ENCODE measurements at places on chromosomes 3 and 15.

DNA sequence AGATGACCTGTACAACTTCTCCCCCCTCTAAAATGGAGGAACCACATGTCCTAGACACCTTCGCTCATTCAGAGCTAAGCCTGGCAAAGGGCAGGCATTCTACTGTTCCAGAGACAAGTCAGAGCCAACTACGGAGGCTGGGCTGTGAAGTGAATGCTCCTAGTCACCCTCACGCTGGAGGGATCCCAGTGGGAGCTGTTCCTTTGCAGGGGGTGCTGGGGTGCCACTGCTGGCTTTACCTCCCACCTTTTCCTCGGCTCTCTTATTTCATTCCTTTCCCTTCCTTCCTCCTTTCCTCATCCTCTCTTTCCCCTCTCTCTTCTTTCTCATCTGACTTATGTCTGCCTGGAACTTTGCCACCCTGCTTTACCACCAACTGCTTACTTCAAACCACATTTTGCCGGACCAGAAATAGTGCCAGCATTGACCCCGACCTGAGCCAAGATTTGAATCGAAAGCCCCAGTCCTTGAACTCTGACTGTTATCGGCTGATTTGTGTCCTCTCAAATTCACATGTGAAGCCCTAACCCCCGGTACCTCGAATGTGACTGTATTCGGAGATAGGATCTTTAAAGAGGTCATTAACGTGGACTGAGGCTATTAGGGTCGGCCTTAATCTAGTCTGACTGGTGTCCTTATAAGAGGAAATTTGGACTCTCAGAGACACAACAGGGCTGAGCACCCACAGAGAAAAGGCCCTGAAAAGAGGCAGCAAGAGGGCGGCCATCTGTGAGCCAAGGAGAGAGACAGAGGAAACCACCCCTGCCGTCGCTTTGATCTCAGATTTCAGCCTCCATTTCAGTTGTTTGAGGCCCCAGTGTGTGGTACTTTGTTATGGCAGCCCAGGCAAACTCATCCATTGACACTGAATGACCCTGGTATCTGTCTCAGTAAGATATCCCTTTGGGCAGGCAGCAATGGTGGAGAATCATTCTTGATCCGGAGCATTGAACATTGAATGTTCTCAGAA lies 31.3 kb upstream of the TBC1D21 start:
- no peak for DNase-seq

DNA sequence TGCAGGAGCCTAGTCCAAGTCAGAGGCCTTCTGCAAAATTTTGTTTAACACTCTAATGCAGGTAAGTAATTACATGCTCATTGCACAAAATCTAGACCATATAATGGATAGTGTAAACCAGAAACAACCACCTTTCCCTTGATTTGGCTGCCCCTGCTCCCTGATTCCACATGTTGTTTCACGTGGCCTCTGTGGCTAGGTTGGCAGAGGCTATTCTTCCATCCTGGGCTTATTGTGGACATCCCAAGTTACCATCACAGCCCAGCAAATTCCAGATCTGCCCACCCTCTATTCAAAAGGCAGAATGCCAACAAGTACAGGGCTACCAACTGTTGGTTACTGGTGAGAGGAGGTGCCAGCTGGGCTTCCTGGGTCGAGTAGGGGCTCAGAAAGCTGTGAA lies 794.5 kb upstream of the GRM7 start:
- DNase-seq: no peak

GRCh38 chr15:98858610-98859023 lies 149.0 kb downstream of the PGPEP1L start:
- DNase-seq: no peak

DNA sequence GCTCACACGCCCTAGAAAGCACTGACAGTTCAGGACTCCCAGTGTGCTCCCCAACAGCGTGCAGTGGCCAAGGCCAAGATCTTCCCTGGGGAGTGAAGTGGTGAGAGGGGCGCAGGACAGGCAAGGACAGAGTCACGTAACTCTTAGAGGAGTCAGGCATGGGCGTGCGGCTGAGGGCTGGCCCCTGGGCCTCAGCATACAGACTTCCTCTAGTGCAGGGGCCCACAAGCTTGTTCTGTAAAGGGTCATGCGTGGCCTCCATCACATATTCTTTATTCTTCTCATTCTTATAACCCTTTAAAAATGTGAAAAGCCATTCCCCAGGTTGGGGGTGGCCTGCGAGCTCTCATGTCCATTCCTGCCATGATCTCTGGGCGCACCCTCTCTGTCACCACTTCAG lies 25.2 kb downstream of the TMEM43 start:
- DNase-seq: no peak

DNA sequence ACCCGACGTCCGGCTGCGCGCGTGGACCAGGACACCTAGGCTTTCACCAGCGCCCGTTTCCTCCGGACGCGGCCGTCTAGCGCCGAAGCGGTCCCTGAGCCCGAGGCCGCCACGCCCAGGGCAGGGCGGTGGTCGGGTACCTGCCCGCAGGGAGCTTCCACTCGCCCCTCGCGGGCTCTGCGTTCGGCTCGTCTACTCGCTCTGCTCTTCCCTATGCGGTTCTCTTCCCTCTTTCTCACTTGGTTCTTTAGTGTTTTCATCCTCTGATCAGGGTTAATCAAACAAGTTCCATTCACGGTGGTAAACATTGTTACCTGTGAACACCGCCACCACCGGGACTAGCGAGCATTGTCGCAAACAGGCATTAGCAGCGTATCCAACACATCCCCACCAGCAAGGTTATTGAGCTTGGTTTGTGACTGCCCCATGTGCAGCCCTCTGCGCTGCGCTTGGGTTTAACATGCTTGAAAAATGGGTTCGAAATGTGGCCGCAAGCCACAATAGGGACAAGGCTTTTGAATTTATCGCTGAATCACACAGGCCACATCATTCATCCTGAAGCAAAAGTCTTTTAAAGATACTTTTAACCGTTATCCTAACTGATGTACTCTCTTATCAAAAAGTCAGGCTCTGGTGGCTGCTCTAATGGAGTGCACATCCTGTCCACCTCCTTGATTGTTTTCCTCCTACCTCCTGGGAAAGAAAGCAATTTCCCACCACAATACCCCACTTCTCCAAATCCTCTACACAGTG lies 843 bp upstream of the CD47 start:
- no peak for DNase-seq

DNA sequence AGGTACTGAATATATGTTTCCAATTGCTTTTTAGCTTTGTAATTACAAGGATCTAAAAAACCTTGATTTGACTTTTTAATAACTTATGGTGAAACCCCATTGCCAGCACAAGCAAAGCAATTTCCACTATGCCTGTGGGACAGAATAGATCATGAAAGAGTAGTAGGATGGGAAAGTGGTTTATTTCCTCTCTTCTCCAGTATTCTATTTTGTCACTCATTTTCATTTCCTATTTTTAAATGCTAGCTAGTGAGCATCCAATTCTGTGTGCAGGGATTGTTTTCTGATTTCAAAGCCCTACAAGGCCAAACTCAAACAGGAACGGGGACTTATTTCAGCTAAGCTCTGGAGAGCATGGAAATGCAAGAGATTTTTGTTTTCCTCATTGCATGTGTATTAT lies 132.0 kb upstream of the TGFBR2 start:
- DNase-seq: no peak

DNA sequence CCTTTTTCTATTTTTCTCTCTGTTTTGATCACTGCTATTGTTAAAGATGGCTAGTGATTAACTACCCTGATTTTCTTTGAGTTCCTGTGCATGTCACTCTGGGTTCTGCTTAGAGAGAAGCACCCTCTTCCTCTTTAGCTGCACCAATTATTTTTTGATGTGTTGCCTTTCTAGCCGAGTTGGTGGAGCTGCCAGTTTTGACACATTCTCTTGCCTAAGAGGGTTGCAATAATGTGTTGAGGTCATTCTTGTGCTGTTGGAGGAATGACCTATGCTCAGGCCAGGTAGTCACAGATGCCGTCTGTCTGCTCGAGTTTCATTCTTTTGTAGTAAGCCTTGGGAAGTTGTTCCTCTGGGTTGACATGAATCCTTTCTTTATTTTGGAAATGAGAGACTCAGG lies 84.6 kb upstream of the DPH6 start:
- no peak for DNase-seq

DNA sequence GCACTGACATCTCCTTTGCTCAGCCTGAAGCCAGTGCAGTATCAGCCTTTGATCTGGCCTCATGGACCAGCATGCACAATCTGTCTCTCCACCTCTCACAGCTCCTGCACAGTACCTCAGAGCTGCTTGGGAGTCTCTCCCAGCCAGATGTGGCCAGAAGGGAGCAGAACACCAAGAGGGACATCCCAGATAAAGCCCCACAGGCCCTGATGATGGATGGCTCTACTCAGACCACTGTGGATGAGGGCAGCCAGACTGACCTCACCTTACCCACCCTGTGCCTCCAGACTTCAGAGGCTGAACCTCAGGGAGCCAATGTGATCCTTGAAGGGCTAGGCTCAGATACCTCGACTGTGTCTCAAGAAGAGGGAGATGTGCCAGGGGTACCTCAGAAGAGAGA lies 44.4 kb downstream of the CDAN1 start:
- no peak for DNase-seq

GRCh38 chr3:136904746-136905145 lies 42.7 kb downstream of the NCK1 start:
- DNase-seq: no peak

DNA sequence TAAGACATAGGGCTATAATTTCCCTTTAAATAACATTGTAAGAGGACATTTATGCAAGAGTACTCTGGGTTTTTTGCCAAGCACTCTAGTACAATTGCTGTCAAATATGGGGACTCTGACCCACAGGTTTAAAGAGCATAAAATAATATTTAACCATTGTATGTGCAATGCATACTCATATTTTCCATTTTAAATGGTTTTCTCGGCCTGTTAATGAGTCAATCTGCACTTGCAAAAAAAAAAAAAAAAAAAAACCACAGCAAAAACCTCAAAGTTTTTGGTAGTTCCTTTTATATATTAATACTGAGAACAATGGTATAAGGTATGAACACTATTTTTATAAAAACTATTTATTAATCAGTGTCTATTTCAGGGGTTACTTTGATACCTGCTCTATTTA lies 304.0 kb upstream of the CBLB start:
- no peak for DNase-seq

DNA sequence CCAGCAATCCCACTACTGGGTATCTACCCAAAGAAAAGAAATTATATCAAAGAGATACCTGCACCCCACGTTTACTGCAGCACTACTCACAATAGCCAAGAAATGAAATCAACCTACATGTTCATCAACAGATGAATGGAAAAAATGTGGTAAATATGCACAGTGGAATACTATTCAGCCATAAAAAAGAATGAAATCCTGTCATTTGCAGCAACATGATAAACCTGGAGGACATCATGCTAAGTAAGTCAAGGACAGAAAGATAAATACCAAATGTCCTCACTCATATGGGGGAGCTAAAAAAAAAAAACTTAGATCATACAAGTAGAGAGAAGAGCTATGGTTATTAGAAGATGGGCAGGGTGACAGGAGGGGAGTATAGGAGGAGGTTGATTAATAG lies 9.1 kb downstream of the ZBTB11 start:
- DNase-seq: no peak

DNA sequence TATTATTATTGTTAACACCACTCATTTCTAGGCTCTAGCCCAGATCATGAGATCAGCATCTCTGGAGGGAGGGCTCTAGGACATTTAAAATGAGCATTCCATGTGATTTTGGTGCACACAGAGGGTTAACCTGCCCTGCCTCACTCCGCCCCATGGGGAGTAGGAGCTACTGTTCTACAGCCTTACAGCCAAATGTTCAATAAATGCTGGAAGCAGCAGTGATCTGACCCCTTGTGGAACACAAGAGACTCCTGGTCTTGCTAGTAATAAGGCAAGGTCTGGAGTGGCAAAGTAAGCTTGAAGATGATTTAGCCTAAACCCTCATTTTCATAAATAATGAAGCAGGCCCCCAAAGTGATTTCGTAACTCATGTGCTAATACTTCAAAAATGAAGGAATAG lies 166.4 kb upstream of the EOMES start:
- DNase-seq: no peak

GRCh38 chr3:37970802-37971201 lies 19.8 kb upstream of the VILL start:
- DNase-seq: no peak

DNA sequence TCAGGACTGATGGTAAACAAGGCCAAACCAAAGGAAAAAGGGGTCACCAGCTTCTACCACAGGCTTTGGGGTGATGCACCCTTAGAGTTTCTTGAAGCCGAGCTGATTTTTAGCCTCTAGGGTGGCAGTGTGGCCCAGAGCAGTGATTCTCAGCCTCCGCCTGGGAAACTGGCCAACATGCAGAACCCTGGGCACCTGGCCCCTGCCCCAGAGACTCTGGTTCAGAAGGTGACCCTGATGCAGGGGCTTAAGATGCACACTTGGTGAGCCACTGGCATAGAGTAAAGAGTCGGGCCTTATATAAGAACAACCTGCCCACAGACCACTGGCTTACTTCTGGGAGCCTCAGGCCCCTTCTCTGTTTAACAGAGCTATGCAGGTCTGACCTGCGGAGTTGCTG lies 44.5 kb downstream of the SYNM start:
- DNase-seq: no peak

DNA sequence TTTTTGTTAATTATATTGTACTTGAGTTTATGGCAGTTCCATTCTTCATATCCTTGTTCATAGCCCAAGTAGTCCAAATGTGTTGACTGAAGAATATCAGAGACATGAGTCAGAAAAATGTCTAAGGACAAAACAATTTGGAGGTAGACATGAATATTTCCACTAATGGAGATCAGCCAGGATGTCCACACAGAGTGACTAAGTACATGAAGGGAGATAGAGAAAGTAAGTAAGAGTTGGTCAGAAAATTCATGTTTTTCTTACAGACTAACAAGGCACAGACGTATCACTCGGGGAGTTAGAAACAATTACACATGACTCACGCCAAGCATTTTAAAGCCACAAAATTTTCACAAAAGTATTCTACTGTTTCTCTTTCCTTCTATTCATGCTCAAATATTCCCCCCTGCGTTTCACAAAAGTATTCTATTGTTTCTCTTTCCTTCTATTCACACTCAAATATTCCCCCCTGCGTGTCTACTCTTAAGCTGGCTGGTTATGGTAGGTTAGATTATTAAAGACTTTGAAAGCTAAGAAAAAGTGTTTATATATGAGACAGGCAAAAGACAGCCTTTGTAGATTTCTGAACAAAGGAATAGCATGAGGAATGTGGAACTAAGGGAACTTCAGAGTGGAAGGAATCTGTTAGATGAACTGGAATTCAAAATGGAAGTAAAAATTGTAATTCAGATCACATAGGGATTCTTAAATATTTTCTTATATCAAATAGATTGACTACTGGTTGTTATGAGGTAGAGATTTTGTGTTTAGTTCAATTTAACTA lies 648.7 kb upstream of the CCDC54 start:
- no peak for DNase-seq

- no peak for DNase-seq
Observed at GRCh38 chr15:40680151-40680550, 14.8 kb upstream of the RAD51 start.

DNA sequence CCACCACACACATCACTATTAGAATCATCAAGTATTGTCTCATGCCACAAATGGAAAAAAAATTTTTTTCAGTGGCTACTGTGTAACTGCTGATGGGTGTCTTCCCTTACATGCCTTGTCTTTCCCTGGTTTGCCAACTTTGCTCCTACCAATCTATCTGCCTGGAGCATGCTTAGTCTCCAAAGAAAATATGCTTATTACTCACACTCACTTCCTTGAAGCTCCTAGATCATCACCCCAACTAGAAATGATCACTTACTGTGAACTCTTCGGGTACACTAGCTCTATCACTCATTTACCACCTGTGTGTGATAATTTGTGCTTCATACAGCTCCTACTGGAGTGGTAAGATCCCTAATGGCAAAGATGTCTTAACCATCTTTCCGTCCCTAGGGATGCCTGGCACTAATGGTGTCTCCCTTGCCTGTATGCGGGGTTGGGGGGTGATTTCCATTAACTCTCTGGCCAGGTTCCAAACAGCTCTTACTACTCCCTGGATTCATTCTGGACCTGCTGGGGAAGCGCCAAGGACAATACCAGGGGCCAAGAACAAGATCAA lies 799 bp downstream of the VPS33B start:
- DNase-seq: no peak
